Stimulated activated CD4-positive, alpha-beta T cell treated with anti-CD3 and anti-CD28 coated beads, Interleukin-1b, Interleukin-23, amount 100 ng/mL, for 1 hour (primary cell): ENCODE measurements at places on chromosomes 13 and 19.

DNA sequence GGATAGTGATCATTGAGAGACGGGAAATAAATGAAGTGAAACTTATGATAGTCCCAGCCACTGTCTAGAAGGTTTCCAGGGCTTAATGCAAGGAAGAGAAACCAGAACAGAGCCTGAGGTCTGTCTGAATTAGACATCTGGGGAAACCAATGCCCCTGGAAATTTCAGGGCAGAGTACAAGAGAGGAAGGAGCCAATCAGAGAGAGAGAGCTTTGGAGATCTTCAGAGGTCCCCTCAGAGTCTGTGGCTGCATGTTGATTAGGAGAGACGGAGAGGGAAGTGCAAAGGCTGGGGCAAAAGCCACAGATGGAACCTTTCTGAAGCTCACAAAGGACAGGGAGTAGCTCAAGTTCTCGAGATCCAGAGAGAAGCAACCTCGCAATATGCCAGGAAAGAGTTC, 378.0 kb downstream of the DNAJC15 start:
- DNase-seq = no peak

- DNase-seq = no peak
Observed at GRCh38 chr19:15790096-15790495, 2.6 kb downstream of the OR10H5 start.

- no peak for DNase-seq
Observed at GRCh38 chr19:6057651-6058517, 52.4 kb downstream of the RFX2 start.

GRCh38 chr13:30572859-30573275, 44.9 kb upstream of the USPL1 start:
- DNase-seq = no peak

- DNase-seq = no peak
Observed at GRCh38 chr13:98094678-98095266, 48.1 kb upstream of the FARP1 start.

GRCh38 chr13:25783601-25784024, 268.2 kb downstream of the SHISA2 start:
- DNase-seq = no peak

DNA sequence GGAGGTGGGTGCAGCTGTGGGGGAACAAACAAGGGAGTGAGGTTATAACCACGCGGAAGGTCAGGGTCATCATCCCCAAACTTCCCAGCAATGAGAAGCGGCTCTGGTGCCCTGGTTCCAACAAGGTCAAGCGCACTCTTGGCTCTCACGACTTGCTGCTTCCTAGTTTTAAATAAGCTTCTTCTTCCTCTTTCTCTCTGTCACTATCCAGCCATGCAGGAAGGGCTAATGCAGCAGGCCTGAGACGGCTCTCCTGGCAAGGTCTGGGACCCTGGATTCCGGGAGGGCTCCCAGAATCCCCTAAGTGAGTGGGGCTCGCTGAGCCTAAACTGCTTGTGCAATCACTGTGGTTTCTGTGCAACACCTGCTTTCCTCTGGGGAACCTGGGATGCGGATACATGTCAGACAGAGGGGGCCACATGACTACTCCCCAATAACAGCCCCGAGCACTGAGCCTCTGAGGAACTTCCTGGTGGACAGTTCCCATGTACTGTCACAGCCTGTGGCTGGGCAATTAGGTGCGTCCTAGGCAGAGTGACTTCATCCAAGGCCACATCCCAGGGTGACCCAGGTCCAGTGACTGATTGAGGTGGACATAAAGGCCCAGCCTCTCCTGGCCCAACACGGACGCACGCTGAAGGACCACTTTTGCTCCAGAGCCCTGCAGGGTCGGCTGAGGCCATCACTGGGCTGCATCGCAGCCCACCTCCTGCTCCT, 24.2 kb downstream of the VRK3 start:
- DNase-seq = no peak

- DNase-seq = no peak
Observed at GRCh38 chr13:110232142-110232541, 74.8 kb downstream of the COL4A1 start.

DNA sequence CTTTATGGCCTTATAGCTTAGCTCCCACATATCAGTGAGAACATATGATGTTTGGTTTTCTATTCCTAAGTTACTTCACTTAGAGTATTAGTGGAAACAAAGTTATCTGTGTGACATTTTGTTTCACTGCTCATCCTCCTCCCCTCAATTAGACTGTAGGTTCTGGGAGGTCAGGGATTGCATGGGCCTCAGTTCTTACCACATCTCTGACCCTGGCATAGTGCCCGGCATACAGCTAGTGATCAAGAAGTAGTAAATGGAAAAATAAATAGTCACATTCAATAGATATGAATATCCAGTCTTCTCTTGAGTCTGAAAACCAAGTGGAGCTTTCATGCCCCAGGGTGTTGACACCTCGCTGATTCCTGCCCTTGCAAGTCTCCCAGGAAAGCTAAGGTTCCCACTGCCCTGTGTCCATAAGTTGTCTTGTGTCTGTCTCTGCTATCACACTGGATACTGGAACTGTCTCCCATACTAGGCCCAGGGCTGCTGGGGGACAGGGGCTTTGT, 249.5 kb upstream of the TSHZ3 start:
- no peak for DNase-seq

DNA sequence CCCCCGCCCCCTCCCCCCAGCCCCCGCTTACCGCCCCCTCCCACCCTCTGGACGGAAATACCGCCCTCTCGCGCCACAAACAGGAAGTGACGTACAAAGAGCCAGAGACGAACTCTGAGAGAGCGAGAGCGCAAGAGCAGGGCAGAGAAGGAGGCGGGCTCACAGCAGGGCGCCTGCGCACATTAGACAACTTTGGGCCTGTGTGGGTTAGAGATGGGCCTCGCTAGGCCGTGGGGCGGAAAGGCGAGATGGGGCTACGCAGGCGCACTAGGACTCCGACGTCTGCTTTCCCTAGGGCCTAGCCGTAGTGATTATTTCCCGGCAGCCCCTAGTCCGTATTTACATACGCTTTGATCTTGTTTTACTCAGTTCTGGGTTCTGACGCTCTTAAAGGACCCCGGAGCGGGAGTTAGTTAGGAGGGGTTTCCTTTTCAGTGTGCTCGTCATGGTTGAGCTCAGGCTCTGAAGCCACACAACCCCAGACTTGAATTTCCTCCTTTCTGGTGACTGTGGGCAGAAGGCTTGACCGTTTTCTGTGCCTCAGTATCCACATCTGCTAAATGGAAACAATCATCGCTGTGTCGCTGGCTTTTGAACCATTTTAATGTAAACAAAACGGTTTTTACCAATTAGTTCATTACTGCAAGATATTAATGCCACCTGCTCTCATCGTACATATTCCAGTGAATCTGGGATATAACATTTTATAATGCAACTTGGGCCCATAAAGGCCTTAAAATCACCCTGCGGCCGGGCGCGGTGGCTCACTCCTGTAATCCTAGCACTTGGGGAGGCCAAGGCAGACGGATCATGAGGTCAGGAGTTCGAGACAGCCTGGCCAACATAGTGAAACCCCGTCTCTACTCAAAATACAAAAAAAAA, 449 bp upstream of the AKT2 start:
- peak; percentile 86 for DNase-seq

DNA sequence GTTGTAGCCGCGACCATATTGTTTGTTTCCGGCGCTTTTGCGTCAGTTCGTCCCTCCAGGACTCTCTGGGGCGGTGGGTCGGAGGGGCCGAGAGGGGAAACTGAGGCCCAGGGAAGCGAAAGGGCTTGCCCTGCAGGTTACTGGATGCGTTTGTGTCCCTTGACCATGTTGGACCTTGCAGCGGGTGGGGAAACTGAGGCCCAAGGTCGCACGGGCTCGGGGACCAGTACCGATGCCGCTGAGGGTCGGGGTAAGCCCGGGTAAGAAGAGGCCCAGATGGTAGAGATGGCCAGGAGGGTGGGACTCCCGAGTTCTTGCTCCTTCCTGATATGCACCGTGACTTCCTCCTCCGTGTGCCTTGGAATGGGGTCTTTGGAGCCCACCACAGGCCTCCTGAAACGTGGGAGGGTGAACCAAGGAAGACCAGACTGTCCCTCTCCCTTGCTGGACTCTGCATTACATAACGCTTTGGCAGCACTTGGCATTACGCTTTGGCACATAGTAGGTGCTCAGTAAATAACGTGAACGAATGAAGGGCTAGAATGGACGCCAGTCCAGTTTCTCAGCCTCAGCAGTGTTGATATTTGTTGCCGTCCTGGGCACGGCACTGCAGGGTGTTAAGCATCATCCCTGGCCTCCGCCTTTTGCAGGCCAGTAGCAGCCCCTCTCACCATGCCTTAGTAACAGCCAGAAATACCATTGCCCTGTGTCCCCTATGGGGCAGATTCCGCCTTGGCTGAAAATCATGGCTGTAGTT, 743 bp downstream of the CHAF1A start:
- no peak for DNase-seq

DNA sequence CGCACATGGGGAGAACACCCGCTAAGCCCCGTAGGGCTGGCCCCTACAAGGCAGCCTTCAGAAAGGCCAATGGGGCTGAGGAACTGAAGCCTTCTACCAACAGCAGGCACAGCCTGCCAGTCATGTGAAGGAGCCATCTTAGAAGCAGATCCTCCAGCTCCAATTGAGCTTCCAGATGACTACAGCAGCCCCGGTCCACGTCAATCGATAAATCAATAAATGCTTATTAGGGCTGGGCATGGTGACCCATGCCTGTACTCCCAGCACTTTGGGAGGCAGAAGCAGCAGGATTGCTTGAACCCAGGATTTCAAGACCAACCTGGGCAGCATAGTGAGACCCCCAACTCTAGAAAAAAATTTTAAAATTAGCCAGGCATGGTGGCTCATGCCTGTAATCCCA, 23.0 kb downstream of the TEX101 start:
- no peak for DNase-seq

GRCh38 chr13:27354379-27354778, 70.0 kb upstream of the GTF3A start:
- DNase-seq = no peak

- no peak for DNase-seq
Observed at GRCh38 chr13:104461049-104461448, 1394.8 kb upstream of the SLC10A2 start.

- DNase-seq = peak; percentile 66
Observed at GRCh38 chr19:12956446-12957388, at the start of gene GADD45GIP1. Gene GADD45GIP1 (minus strand): TSS chr19:12957223. CDS start chr19:12957212, 11 bp downstream.

DNA sequence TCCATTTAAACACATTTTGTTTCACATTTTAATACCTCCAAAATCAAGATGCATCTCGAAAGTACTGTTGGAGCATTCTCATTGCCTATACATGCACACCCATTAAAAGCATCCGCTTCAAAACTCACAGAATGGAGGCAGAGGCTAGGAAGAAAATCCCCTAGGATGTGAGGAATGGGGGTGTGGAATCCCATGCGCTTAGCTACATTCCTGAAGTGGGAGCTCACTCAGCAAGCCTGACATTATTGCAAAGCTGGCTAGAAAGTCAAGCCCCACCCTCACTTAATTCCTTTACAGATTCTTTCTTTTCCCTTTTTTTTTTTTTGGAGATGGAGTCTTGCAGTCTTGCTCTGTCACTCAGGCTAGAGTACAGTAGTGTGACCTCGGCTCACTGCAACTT, 4.6 kb upstream of the FAM32A start:
- no peak for DNase-seq

DNA sequence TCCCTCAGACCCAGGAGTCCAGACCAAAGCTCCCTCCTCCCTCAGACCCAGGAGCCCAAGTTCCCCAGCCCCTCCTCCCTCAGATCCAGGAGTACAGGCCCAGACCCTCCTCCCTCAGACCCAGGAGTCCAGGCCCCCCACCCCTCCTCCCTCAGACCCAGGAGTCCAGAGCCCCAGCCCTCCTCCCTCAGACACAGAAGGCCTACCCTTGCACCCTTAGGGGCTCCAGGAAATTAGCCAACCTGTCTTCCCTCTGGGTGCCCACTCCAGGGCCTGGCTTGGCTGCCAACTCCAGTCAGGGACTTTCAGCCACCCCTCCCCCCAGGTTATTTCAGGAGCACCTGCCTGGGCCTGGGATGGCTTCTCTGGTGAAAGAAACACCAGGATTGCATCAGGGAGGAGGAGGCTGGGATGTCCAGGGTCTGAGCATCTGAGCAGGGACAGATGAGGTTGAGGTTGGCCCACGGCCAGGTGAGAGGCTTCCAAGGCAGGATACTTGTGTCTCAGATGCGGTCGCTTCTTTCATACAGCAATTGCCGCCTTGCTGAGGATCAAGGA, at the start of gene FGF21:
FGF21 (plus strand) TSS at position 441 of the 558 bp plus-strand sequence. CDS start 713 bp downstream, outside the sequence.
- no peak for DNase-seq

- DNase-seq = no peak
Observed at GRCh38 chr13:22081430-22081829, 410.6 kb downstream of the FGF9 start.

GRCh38 chr13:74009100-74009668, 125.0 kb downstream of the KLF12 start:
- no peak for DNase-seq

GRCh38 chr13:23427881-23428528, 5.5 kb downstream of the SACS start:
- DNase-seq = no peak

DNA sequence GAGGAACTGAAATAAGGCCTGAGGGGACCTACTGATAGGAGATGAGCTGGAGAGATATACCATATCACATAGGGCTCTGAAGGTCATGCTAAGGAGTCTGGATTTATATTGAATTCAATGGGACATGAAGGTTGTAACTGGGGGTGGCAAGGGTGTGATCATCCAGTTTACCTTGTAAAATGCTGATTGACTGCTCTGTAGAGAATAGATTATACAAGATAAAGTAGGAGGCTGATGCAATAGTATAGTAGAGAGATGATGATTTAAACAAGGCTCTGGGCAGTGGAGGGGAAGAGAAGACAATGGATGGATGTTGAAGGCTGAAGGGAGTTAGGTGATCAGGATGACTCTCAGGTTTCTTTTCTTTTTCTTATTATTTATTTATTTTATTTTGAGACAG, 18.0 kb upstream of the PAN3 start:
- DNase-seq = no peak

GRCh38 chr13:26976313-26976712, 195.3 kb downstream of the USP12 start:
- DNase-seq = no peak

DNA sequence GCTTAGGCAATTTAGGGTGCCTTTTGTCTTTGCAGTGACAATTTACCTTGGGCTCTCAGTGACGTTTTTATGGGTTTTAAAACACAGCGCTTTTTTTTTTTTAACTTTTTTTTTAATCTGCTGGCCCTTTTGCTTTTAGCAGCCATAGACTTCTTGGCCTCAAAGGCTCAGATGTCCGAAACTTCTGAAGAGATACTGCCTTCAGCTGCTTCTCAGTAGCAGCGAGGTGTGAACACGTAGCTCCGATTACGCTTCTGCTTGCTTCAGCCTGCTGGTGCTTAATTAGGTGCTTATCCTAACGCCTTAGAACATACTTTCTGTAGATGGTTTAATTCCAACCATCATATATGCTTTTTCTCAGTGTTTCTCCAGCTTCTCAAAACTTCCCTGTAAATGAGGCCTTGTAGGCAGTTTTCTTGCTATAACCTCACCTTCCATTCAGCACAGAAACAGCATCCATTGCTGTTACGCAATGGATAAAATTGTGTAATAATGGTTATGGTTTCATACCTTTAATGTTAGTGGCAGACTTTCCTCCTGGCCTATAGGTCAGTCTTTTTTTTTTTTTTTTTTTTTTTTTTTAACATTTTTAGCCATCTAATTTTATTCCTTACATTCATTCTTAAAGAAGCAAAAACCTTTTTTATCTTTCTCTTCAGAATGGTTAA, 723.9 kb downstream of the GPC5 start:
- no peak for DNase-seq

GRCh38 chr19:45973553-45974338, at the start of gene NOVA2:
Gene NOVA2 (minus strand): TSS chr19:45973865. CDS start chr19:45973351, 514 bp downstream.
- no peak for DNase-seq
